CD4-positive, CD25-positive, alpha-beta regulatory T cell (primary cell): ENCODE measurements at places on chromosomes 4 and X. TPM values are rescaled to one million over a fixed set of nuclear protein-coding genes. Genes with fewer than 3 reads are reported as not detected.

The ARX gene
- not detected for total RNA-seq

The CCKAR gene
- not detected for total RNA-seq

GRCh38 chr4:140256335-140256734 is 102.4 kb upstream of the MAML3 start:
- DNase-seq, result no peak
- no peaks in the 10 kb centered on the region for H3K36me3 ChIP-seq
- H3K27ac ChIP-seq, result no peak overlapping the region
- H3K4me1 ChIP-seq, result peaks cover 7% of the 10 kb centered on the region

- no peaks in the 10 kb centered on the region for H3K27me3 ChIP-seq
- no peak for DNase-seq
- H3K27ac ChIP-seq, result no peak overlapping the region
- H3K4me3 ChIP-seq, result no peak overlapping the region
These were observed 103.9 kb downstream of the GLUD2 start for GRCh38 chrX:121151293-121151692.

The ZNF41 gene
- 9.3 TPM for total RNA-seq

The HTRA3 gene
- total RNA-seq, result not detected

DNA sequence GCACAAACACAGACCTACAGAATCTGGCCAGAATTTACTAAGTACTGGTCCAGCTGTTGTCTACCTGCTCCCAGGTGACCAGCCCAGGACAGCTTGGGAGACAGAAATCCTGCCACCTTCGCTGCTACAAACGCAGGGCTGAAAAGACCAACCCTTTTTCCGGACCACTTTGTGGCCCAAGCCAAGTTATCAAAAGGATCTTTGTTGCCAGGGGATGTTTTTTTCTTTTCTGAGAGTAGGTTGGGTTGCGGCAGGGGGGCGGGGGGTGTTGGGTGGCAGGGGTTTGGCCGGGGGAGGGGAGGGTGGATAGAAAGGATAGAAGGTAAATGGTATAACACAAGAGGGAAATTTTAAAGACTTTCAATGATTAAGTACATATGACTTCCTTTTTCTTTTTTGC is 63.4 kb downstream of the STOX2 start:
- H3K4me1 ChIP-seq, result no peaks in the 10 kb centered on the region
- H3K27me3 ChIP-seq, result no peaks in the 10 kb centered on the region
- no peak overlapping the region for H3K27ac ChIP-seq
- H3K36me3 ChIP-seq, result no peaks in the 10 kb centered on the region
- no peak for DNase-seq

GRCh38 chr4:110622841-110623717 is at the start of gene PITX2:
Gene PITX2 (minus strand): TSS chr4:110623077. CDS start chr4:110622460, 617 bp downstream.
- no peak within 1 kb of the TSS for H3K4me3 ChIP-seq
- DNase-seq, result no peak
- no peaks in the 10 kb centered on the region for H3K36me3 ChIP-seq
- peaks cover 36% of the 10 kb centered on the region for H3K27me3 ChIP-seq
